Activated T-cell treated with anti-CD3 and anti-CD28 coated beads for 1 hour (primary cell): ENCODE measurements at places on chromosomes 5 and 9.

GRCh38 chr5:178399701-178400095 lies 167.1 kb upstream of the PHYKPL start:
- no peak for DNase-seq

DNA sequence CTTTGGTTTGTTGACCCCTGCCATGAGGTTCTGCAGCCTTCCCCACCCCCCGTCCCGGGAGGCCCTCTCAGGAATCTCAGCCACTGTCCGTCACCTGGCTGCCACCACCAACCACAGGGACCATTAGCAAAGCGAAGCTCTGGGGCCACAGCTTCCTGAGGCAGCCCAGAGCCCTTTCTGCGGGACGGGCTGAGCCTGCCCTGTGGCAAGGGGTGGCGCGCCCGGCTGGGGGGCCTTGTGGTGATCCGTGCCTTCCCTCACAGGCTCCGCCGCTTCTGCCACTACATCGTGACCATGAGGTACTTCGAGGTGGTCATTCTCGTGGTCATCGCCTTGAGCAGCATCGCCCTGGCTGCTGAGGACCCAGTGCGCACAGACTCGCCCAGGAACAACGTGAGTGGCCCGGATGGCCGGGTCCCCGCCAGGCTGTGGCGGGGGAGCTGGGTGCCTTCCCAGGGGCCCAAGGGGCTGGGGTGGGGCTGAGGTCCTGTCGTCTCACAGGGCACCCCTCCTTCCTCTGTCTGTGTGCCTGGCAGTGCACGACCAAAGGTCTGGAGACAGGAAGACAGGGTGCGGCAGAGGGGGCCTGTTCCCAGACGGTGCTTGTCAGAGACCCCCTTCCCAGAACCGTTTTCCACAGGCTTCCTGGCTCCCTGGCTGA lies 169.2 kb downstream of the CACNA1B start:
- DNase-seq, result no peak

GRCh38 chr9:111186021-111186530 lies 143.9 kb downstream of the OR2K2 start:
- no peak for DNase-seq

DNA sequence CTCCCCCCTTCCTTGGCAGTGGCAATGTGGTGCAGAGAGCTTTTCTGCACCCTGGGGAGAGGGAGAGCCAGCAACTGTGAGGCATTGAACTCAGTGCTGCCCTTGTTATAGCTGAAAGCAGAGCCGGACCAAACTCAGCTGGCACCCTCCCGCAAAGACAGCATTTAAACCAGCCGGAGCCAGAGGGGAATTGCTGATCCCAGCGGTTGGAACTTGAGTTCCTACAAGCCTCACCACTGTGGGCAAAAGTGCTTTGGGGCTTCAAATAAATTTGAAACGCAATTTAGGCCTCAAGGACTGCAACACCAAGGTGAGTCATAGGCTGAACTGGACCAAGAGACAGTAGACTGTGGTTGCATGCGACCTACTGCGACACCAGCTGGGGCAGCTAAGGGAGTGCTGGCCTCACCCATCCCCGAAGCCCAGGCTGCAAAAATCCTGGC lies 207.6 kb upstream of the CDKN2B start:
- DNase-seq, result no peak

- DNase-seq, result peak; percentile 42
Measured at GRCh38 chr5:171484460-171484899, 65.0 kb downstream of the FGF18 start.

DNA sequence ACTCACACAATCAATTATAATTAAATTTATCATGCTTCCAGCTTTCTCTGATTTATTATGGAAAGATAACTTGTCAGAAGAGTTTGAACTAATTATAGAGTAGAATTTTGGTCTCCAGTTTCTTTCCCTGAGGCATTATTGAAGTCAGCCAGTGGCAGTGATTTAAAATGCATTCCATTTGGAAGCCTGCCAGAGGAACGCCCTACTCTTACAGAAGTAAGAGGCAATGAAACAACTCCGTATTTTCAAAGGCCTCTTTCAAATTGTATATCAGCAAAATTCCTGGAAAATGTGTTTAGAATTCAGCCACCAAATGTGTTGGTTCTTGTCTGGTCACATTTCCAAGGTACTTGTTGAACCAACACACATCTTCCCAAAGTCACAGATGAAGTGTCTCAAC lies 640.9 kb downstream of the SEMA5A start:
- no peak for DNase-seq

DNA sequence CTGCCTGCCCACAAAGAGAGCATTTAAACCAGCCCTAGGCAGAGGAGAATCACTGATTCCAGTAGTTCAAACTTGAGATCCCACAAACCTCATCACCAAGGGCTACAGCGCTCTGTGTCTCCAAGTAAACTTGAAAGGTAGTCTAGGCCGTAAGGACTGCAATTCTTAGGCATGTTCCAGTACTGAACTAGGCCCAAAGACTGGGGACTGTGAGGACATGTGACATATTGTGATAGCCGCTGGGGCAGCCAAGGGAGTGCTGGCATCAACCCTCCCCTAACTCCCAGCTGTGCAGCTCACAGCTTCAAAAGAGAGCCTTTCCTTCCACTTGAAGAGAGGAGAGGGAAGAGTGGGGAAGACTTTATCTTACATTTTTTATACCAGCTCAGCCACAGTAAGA lies 291.0 kb upstream of the PRR16 start:
- no peak for DNase-seq

DNA sequence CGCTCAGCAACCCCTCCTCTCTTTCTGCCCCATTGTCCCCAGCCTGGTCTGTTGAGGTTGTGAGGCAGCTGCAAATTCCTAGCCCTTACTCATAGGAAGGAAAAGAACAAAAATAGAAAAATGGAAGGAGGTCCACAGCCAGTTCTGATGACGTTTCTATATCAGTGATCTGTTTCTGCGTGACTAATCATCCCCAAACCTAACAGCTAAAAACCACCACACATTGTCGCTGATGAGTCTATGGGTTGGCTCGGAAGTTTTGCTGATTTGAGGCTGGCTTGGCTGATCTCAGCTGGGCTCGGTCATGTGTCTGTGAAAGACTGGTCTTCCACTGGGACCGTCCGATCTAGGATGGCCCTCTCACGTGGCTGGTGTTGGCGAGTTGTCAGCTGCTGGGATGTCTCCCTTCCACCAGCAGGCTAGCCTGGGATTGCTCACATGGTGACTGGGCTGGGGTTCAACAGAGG lies 200.6 kb upstream of the ZNF618 start:
- no peak for DNase-seq

GRCh38 chr9:126666155-126666803 lies 52.6 kb downstream of the LMX1B start:
- no peak for DNase-seq

DNA sequence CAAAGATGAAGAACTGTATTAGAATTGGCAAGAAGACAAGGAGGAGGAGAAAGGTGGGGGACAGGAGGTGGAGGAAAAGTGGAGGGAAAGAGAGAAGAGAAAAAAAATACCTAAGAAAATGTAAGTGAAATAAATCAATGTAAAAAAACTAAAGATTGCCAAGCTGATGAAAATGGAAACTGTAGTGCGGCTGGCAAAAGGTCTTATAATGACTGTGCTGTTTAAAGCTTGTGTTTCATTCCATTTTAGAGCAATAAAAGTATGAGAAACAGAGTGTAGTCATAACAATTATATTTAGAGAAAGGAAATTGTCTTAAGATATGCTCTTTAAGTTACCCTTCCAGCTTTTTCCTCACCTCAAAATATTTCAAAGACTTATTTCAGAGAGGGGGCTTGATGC lies 670.5 kb upstream of the SEMA6A start:
- DNase-seq, result no peak

- no peak for DNase-seq
Measured at GRCh38 chr9:92686954-92687353, 17.0 kb upstream of the IPPK start.

DNA sequence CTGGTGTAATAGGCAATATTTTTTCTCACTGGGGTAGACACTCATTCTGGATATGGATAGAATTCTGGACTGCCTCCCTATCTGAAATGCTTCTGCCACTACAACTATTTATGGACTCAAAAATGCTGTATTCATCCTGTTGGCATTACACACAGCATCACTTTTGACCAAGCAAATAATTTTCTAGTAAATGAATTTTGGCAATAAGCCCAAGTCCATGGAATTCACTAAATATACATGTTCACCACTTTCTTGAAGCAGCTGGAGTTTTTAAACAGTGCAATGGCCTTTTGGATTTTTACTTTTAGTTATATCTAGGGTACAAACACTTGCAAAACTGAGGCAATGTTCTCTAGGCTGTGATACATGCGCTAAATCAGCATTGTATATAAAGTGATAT lies 724.9 kb upstream of the EDIL3 start:
- no peak for DNase-seq

GRCh38 chr5:97874491-97874890 lies 691.4 kb upstream of the RIOK2 start:
- no peak for DNase-seq

DNA sequence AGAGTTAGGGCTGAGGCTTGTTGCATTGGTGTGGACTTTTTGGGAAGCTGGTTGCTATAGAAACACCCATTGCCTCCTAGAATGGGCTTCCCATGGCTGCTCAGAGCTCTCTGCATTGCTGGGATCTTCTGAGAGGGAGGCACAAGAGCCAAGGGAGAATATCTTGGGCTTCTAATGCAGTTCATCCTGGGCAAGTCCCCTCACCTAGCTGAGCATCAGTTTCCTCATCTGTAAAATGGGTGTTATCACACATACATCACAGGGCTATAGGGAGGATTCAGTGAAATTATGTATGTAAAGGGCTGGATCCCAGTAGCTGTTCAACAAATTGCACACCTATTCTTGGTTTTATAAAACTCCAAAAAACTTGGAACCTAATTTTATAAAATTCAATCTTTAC lies 106.1 kb upstream of the ALDH1B1 start:
- DNase-seq, result no peak

GRCh38 chr5:137828664-137829063 lies 39.0 kb upstream of the MYOT start:
- DNase-seq, result no peak

GRCh38 chr5:112930082-112930344 lies 8.0 kb upstream of the REEP5 start:
- no peak for DNase-seq

- DNase-seq, result no peak
Measured at GRCh38 chr5:116557669-116558271, 16.9 kb downstream of the SEMA6A start.

GRCh38 chr5:6394429-6395101 lies 16.2 kb upstream of the MED10 start:
- DNase-seq, result no peak

- DNase-seq, result no peak
Measured at GRCh38 chr5:158079097-158079496, 220.2 kb upstream of the CLINT1 start.

DNA sequence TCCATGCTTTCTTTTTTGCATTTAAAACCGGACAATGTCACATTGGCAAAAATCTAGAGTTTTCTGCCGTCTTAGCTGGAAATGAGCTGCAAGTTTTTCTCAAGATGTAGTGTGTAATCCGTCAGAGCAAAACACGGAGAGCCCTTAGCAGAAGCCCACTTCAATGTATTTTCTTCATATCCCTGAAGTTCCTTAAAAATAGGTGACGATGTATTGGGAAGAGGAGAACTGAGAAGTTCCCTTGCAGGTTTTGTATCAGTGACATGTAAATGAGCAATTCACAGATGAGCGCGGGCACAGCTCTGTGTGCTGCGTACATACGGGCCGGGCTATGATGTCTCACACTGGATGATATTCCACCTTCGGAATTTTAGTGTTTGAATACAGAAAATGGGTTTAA lies 14.8 kb upstream of the CLPTM1L start:
- no peak for DNase-seq

DNA sequence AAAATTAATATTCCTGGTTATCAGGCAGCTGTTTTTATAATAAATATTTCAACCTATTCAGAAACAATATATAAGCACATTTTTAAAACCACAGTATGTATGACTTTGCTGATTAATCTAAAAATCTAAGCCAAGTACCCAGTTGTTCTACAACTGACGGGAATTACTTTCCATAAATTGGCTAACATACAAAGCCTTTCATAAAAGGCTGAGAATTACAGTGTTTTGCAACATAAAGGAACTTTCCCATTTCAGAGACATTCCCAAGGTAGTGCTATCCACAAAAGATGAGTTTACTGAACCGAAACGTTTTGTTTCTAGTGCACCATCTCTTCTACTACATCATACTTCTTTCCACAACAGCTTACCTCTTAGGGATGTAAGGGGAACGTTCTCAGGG lies 7.2 kb downstream of the RNF145 start:
- DNase-seq, result no peak

GRCh38 chr9:134965851-134966250 lies 48.1 kb upstream of the FCN1 start:
- no peak for DNase-seq

GRCh38 chr5:175460126-175460525 lies 16.1 kb upstream of the DRD1 start:
- no peak for DNase-seq

- DNase-seq, result no peak
Measured at GRCh38 chr9:27497883-27498417, 26.1 kb upstream of the IFNK start.

GRCh38 chr5:32713770-32714381 lies 2.8 kb downstream of the NPR3 start:
- DNase-seq, result no peak

GRCh38 chr9:9523476-9524139 lies 1089.2 kb downstream of the PTPRD start:
- no peak for DNase-seq

DNA sequence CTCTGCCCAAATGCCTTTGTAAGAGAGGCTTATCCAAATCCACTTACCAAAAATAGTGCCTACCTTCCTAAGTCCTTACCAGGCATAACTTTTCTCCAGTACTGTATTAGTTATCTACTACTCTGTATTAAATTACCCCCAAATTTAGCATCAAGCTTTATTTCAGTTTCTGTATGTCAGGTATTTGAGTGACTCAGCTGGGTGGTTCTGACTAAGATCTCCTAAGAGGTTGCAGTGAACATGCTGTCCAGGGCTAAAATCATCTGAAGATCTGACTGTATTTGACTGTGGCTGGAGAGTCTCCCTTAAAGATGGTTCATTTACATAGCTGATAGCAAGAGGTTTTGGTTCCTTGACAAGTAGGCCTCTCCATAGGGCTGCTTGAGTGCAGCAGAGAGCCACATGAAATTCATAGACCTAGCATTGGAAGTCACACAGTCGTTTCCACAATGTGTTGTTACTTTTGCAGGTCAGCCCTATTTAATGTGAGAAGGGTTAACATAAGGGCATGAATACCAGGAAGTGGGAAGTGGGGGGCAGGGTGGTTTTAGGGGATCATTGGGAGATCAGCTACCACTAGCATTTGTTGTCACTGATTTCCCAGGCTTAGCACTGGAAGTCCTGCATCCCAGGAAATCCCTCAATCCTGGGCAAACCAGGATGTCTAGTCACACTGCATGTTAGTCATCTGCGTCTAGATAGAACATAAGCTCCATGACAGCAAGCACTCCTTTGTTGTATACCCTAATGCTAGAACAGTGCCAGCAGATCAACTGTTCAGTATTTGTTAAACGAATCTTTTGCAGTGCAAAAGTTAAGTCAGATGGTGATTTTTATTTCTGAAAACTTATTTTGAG lies 2.0 kb upstream of the ZNF622 start:
- DNase-seq, result no peak

- DNase-seq, result no peak
Measured at GRCh38 chr9:128505414-128505765, 871 bp downstream of the GLE1 start.

- DNase-seq, result no peak
Measured at GRCh38 chr5:67771221-67771620, 444.3 kb upstream of the PIK3R1 start.
